ENCODE measurements at places on chromosomes 5 and 9. TPM values are rescaled to one million over a fixed set of nuclear protein-coding genes. Genes with fewer than 3 reads are reported as not detected.
A peak's percentile ranks its signal among the peaks of the same experiment; 100 is the strongest.

Gene UNC5A
- total RNA-seq, result not detected

Gene ZFP2
- total RNA-seq, result 0.87 TPM

Gene GPR151
- total RNA-seq, result not detected

DNA sequence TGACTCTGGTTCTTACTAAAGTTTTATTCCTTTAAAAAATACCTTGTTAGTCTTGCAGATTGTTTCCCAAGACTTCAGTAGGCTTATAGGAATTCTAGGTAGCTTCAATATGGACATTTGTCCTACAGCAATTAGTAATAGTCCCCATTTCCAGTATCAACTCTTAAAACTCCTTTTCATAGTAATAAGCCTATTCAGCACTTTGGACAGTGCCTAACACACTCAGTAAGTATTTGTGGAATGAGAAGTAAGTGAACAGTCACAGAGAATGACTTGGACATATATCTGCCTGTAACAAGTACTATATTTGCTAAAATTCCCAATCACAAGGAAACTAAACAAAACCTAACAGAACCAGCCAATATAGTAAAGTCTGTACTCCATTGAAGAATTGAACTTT lies 1291.8 kb upstream of the DMAC1 start:
- DNase-seq, result peak; percentile 40
- H3K27me3 ChIP-seq, result no peaks in the 10 kb centered on the region
- H3K4me3 ChIP-seq, result no peak overlapping the region
- no peak overlapping the region for H3K27ac ChIP-seq
- no peaks in the 10 kb centered on the region for H3K36me3 ChIP-seq

DNA sequence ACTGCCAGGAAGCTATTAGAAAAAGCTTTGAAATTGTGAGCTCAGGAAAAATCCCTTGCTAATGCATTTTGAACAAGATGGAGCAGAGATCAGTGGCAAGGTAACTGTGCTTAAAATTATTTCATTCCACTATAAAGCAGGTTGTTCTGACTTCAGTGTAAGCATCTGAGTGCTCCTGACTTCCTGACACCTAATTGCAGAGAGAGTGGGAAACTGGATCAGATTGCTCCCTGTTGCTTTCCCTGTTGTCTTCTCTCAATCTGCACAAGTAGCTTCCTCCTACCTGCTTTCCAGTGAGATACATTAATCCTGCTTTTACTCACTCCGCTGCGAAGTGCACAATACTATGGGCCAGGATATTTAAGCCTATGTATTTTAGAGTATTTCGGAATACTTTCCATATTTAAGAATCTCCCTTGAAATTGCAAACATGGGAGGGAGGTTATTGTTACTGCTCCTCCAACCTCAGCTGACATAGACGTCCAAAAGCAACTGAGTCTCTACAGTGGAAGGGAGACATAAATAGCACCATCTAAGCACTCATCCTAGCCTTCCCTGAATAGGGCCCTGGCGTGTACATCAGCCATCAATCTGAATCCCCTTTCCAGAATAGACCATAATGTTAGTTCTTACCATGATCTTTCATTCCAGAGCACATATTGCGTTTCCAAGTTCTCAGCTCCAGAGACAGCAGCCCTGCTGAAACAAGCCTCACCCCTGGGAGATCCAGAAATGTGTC lies 178.8 kb downstream of the PAM start:
- no peak for DNase-seq
- H3K4me3 ChIP-seq, result no peak overlapping the region
- no peaks in the 10 kb centered on the region for H3K27me3 ChIP-seq
- H3K4me1 ChIP-seq, result no peaks in the 10 kb centered on the region
- H3K27ac ChIP-seq, result no peak overlapping the region
